PC-9 (cell line): ENCODE measurements at places on chromosomes 2 and 18. TPM values are rescaled to one million over a fixed set of nuclear protein-coding genes. Genes with fewer than 3 reads are reported as not detected.

The LAMA1 gene
- not detected in 2 replicates for total RNA-seq

- DNase-seq, result no peak
These were observed 199.3 kb downstream of the ZNF407 start for GRCh38 chr18:74796841-74797576.

The DSG1 gene
- not detected in 2 replicates for total RNA-seq

GRCh38 chr18:3450012-3450798 is at the start of gene TGIF1:
TGIF1 (plus strand) TSS chr18:3450172; CDS start chr18:3450490, 318 bp downstream.
- peak; percentile 67 for DNase-seq

DNA sequence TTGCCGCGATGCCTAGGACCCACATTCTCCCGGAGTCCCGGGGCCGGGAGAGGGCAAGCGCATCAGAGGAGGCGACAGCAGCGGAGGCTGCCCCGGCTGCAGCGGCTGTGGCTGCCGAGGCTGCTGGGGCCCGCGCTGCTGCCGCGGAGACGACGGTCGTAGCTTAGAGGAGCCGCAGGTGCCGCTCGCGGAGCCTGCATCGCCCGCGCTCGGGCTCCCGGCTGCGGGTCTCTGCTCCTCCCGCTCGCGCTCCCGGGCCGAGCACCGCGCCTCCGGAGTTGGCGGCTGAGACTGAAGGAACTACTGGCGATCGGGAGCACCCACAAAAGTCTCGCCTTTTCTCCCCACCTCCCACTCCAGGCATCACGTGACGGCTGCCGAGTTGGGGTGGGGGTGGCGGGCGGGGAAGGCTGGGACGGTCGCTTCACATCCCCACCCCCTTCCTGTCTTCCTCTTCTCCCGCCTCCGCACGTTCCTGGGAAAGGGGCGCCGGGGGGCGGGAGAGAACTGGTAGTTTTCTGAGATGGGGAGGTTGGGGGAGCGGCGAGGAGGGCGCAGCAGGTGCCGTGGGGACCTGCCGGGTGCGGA is at the start of gene LYPD1:
Gene LYPD1 (minus strand): TSS at position 298 of the 588 bp plus-strand sequence. CDS start 273 bp downstream, at position 25.
- DNase-seq, result no peak

The MC5R gene
- not detected in 2 replicates for total RNA-seq
